GM04503 (cell line): ENCODE measurements at places on chromosomes 11 and 22.

DNA sequence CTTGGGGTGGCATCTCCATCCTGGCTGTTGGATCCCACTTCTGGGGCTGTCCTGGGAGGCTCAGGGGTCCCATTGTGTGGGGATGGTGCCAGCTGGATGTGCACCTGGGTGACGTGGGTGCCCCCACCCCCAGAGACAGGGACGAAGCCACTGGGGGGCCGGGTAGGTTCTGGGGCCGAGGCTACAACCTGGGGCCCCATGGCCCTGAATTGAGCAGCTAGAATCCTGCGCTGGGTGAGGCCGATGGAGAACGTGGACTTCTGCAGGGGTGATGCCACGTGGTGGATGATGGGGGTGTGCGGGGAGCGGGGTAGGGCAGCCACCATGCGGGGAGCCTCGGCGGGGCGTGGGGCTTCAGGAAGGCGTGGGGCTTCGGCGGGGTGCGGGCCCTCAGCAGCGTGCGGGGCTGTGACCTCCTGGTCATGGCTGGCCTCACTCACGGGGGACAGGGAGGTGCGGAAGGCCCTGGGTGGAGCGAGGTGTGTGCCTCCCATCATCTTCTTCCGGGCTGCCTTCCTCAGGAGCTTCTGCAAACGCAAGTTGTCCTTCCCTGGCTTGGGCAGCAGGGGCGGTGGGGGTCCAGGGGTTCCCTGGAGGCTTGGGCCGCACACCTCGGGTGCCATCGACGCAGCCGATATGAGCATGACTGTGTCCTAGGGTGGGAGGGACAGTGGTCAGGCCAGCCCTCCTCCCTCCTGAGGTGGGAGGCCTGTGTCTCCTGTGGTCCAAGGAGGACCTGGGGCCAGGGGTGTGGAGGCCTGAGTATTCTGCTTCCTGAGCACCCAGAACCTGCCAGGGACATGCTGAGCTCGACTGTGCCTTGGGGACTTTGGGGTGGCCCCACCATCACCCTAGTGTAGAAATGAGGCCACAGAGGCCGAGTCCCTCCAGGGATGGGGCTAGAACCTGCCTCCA, 1.5 kb downstream of the PRR33 start:
- no peak for DNase-seq

DNA sequence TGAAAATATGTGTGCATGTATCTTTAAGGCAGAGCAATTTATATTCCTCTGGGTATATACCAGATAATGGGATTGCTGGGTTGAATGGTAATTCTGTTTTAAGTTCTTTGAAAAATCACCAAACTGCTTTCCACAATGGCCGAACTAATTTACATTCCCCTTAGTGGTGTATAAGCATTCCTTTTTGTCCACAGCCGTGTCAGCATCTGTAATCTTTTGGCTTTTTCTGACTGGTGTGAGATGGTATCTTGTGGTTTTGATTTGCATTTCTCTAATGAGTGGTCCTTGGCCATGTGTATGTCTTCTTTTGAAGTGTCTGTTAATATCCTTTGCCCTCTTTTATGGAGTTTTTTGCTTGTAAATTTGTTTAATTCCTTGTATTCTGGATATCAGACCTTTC, 24.3 kb downstream of the CCDC15 start:
- DNase-seq, result no peak

GRCh38 chr11:9516113-9516512, 55.3 kb downstream of the ZNF143 start:
- no peak for DNase-seq

GRCh38 chr11:76783294-76783895, at the start of gene TSKU:
Gene TSKU (plus strand): TSS chr11:76783356. CDS start chr11:76795617, 12,261 bp downstream.
- no peak for DNase-seq

- DNase-seq, result no peak
Measured at GRCh38 chr11:82998697-82999096, 73.0 kb downstream of the RAB30 start.

GRCh38 chr11:76723548-76723947, 53.0 kb upstream of the LRRC32 start:
- DNase-seq, result no peak

DNA sequence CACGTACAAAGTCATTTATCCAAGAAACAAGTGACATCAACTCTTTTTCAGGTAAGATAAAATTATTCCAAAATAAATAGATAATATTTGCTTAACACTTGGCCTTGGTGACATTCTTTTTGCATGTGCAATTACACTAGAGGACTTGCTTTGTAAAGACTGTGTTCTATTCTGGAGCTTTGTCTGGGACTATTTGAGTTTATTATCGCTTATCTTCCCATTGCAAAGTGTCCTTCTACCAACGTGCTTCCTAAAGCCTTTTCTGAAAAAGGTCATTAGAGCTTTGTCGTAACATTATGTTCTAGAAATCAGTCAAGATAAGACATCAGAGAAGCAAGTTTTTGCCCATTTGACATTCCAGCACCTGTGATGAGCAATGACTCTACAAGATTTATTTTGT, 78.3 kb upstream of the MYO18B start:
- no peak for DNase-seq

DNA sequence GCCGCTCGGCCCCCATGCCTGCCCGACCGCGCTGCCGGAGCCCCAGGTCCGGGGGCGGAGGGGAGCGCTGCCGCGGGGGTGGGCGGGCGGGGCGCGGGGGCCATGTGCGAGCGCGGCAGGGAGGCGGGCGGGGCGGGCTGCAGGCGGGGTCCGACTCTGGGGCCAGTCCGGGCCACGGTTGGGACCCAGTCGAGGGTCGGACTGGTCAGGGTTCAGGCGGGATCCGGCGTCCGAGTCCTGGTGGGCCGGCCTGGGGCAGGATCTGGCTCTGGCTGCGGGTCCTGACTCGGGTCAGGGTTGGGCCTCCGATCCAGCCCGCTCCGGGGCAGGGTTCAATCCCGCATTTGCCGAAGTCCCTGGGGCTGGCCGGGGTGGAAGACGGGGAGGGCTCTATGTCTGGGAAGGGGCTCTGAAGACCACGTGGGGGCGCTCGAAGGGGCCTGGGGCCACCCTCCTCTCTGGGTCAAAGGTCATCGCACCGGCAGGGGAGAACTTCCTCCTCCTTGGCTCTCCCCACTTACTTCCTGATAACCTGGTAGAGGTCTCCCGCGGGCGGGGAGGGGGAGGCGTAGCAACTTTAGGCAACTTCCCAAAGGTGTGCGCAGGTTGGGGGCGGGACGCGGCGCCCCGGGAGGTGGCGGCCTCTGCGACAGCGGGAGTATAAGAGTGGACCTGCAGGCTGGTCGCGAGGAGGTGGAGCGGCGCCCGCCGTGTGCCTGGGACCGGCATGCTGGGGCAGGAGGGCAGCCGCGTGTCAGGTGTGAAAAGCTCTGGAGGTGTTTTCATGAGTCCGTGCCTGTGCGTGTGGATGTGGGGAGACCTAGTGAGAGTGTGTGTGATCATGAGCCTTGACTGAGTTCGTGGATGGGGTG, 603 bp downstream of the ESRRA start:
- DNase-seq, result no peak

DNA sequence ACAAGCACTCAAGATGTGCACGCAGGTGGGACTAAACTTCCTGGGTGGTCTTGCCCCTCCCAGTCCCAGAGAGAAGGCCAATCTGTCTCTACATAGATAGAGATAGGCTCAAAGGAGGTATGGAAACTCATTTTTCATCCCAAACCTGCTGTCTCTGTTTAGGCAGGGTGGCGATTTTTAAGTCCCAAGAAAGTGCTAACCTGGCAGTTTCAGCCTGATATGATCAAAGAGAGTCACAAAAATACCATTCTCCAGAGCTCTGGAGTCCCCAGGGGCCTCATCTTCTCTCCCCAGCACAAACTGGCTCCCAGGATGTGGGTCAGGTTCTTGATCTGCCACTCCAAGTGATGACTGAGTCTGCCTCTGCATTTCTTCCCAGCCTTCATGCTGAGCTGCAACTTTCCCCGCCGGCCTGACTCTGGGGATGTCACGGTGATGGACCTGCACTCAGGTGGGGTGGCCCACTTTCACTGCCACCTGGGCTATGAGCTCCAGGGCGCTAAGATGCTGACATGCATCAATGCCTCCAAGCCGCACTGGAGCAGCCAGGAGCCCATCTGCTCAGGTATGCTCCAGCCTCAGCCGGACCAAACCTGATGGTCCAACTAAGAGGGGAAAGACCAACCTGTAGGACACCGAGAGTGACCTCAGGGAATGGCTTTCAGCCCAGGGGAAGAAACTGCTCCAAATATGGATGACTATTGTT, 129.5 kb downstream of the SEZ6L start:
- no peak for DNase-seq

GRCh38 chr11:128201801-128202200, 385.6 kb downstream of the ETS1 start:
- no peak for DNase-seq

DNA sequence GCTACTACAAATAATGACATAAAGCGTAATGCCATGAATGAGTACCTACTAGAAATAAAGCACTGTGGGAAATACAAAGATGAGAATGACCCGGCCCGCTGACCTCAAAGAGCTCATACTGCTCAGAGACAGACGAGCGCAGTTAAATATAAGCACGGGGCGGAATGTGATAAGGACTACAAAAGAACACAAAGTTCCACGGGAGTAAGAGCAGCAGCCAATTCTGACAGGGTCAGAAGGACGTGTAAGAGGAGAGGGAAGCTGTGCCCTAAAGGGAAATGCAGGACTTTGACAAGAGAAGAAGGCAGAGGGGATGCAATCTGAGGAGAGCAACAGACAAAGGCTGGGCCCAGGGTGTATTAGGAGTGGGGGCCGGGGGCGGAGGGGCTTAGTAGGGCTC, 314.6 kb downstream of the LARGE1 start:
- DNase-seq, result no peak

- DNase-seq, result no peak
Measured at GRCh38 chr22:30182815-30183214, 63.7 kb downstream of the LIF start.

GRCh38 chr11:10581481-10582019, 13.1 kb upstream of the LYVE1 start:
- no peak for DNase-seq

DNA sequence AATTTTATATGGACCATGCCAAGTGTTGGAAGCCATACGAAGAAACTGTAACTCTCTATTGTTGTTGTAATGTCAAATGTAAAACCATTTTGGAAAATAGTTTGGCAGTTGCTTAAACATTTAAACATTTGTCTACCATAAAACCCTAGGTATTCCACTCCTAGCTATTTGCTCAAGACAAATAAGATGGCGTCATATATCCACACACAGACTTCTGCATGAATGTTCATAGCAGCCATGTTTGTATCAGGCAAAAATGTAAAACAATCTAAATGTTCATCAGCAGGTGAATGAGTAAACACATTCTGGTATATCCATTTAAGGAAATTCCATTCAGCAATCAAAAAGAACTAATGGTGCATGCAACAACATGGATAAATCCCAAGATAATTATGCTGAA, 27.9 kb downstream of the OR9I1 start:
- no peak for DNase-seq

DNA sequence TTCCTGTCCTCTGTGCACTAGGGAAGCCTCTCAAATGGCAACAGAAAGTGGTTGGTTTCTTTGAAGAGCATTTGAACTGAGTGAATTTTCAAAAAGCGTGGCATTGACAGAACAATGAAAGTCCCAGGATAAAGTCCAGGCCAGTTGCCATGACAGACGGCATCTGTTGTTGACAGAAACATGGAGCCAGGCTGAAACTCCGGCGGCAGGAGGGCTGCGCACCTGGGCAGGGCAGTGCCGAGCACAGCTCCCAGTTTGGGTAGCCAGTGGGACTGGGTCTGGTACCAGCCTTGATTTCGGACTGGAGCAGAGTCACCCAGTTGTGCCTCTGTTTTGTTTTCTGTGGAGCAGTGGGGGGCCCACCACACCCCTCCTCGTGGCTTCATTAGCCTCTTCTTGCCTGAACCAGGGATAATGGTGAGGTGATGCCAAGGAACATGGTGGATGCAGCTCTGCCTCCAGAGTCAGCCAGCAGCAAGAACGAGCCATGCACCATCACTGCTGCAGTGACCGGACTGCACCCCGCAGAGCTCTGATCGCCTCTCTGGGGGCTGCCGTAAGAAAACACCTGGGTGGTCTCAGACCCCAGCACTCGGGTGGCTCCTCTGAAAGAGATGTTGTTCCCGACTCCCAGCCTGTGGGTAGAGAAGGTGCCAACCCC, 9.8 kb upstream of the SEPTIN5 start:
- no peak for DNase-seq

DNA sequence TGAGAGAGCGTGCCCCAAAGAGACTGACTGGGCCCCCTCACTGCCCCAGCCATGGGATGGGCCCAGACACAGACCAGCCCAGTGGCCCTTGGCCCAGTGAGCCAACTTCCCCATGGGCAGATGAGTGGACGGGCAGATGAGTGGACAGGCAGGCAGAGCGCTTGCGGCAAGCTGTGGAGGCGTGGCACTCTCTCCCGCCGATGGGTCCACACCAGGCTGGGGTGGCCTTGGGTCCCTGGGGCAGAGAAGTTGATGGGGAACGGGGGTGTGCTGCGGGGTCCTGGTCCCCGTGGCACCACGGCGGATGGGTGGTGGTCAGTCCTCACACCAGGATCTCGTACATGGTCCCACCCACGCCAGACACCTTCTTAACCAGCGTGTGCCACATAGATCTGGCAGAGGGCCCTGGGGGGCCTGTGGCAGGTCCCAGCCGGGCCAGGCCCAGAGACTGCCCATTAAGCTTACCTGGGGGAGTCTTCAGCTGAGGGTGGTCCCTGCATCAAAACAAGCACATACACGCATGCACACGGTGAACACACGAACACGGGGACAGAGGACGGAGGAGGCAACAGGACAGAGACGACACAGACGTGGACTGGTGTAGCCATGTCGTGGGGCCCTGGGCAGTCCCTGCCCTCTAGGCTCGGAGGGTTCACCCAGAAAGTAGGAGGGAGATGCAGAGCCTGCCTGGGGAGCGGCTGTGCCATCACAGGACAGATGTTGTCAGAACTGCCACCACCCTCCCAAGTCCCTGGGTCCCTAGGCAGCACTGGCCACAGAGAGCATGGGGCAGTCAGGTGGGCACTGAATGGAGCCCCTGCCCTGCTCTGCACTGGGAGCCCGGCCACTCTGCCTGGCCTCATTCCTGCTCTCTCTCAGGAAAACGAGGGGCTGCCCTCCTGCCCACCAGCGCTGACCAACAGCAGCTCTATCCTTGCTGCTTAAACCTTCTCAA, 182.2 kb downstream of the IGLL1 start:
- no peak for DNase-seq

DNA sequence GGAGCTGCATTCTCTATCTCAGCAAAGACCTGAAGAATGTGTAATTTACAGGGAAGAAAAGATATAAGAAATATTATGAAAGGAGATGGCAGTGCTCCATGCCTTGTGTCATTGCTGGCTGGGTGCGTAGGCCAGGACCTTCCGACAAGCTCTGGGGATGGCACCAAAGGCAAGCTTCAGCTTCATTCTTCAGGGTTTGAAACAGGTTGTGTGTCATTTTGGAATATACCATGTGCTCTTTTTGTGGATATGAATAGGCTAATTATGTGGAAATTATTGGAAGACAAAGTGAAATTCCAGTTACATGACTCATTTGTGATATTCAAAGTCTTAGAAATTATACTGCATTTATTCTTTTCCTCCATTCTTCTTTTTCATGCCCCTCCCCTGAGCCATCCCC, 5.7 kb upstream of the KIRREL3 start:
- no peak for DNase-seq
